ENCODE measurements at places on chromosomes 2 and 18.

DNA sequence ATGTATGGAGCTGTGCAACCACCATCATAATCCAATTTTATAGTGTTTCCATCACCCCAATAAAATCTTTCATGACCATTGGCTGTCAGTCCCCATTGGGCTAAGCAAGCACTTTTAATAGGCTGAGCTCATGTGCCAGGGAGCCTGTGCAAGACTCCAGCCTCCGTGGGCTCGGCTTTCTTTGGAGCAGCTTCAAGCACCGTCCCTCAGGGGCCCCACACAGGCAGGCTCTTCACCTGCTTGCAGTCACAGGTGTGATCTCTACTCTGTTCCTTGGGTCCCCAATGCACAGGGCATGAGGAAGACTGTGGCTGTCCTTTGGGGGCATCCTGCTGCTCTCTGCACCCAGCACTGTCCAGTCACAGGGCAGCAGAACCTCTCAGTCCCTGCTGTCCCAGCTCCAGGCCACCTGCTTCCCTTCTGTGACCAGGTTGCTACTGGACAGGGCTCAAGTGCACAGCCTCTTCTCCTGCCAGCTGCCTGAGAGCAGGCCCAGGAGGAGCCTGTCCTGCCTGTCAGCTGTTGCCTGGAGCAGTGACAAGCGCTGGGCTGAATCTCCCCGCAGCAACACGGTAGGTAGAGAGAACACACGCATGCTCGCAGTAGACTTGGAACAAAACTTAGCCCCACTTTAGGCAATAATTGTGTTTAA, 40.7 kb upstream of the TMEM131 start:
- DNase-seq, result no peak

GRCh38 chr2:85162746-85163301, 29.6 kb downstream of the TCF7L1 start:
- DNase-seq, result no peak

DNA sequence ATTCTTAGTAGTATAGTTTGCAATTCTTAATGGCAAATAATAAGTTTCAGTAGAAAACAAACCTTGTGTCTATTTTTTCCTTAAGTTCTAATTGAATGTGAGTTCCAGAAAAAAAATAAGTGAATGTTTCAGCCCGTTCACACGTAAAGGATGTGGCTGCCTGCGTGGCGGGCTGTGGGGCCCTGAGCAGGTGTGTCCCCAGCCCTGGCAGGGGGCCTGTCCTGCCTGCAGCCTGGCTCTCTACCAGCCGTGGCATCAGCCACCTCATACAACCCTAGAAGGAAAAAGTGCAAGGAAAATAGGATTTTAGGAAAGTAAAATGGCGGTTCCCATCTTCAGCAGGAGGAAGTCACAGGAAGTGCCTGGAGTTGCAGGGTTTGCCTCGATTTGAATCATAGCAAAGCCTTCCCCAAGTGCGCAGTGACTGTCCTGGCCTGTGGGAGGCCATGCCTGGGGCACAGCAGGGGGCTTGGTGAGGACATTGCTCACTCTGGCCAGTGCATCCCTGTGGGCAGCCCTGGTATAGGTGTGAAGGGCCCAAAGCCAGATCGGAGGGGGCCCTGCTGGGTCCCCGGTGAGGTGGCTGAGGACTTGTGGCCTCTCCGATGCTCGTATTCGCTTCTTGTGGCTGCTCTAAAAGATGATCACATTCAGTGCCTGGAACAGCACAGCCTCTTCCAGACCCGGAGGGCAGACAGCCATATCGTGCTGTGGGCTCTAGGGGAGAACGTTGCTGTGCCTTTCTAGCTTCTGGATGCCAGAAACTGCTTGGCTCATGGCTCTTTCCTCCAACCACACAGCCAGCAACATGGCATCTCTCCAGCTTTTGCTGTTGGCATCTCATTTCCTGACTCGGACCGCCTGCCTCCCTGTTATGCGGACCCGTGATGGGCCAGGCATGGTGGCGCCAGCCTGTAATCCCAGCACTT, 12.6 kb downstream of the DTYMK start:
- peak; percentile 62 for DNase-seq

DNA sequence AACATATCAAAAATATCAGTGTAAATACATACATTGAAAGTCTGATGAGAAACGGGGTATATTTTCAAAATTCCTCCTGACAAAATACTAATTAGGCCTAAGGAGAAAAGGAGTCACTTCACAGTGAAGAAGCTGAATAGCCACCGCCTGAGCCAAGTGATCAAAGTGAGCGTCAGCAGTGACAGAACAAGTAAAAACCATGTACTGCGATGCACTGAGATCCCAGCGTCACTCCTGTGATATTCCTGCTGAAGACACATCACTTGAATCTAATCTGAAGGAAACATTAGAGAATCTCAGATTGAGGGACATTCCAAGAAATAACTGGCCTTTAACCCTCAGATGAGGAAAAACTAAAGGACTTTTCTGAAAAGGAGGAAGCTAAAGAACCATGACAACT, 285.3 kb downstream of the EN1 start:
- no peak for DNase-seq

GRCh38 chr2:127662937-127663565, 12.3 kb downstream of the LIMS2 start:
- peak; percentile 25 for DNase-seq

GRCh38 chr2:149625671-149626070, 38.1 kb upstream of the MMADHC start:
- DNase-seq, result no peak

DNA sequence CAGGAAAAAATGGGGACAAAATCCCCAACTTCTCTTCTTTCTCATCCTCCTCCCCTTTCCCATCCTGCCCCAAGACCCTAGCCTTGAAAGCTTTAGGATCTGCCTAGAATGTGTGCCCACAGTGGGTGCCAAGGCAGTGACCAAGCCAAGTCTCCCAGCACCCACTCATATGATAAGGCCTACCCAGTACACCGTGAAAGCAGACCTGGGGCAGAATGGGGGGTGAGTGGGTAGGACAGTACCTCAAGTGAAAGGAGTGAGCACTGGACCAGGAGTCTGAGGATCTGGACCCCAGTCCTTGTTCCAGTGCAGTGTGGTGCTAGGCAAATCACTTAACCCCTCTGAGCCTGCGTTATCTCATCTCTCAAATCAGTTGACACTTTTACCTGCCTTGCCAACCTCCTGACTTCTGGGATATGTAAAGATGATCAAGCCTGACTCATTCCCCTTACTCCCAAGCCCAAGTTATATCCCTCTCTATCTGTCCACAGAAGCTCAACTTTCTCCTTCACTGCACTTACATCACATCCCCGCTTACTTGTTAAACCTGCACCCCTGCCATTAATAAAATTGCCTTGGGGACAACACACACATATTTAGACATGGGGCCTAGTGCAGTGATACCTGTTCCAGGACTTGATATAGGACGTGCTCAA, 109.7 kb downstream of the ATL2 start:
- DNase-seq, result no peak

DNA sequence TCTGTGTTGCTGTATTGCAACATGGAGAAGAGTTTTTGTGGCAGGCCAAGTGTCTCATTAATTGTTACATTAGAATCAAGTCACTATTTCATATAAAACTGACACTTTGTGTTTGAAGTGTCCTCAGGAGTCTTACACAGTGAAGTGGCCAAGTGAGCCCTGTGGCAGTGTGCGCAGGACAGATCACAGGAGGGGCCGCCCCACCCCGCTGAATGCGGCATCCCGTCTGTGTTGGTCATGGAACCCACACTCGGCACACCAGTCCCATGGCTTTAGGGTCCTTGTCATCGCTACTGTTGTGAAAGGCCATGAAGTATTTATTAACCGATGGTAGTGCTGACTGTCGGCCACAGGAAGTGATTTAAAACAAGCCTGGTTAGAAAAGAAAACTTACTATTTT, 144.7 kb upstream of the NFATC1 start:
- DNase-seq, result no peak

DNA sequence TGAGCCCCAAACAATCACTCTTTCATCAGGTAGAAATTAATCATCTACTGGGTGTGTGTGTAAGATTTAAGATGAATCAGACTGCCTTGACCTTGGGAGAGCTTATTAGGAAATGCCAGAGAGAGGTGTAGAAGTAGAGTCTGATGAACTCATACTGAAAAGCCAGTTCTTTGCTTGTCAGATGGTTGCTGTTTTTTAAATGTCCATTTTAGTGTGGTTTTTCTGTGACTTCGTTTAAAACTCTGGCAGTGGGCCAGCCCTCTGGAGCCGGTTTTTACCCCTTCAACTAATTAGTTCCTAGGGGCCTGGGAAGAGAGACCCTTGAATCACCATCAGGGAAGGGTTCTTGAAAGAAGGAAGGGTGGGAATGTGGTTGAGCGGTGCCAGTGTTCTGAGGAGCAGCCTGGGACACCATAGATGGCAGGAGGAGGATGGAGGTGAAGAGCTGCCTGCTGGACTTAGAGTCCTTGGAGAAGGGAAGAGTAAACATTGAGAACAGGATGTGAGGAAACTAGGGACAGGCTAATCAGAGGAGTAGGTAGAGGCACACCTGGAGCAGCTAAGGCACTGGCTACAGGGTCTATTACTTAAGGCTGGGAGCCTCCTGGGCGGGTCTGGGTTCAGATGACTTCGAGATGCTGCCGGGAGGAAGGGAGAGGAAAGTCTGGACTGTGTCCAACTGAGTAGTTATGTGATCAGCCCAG, 66.1 kb downstream of the LRRFIP1 start:
- DNase-seq, result no peak

DNA sequence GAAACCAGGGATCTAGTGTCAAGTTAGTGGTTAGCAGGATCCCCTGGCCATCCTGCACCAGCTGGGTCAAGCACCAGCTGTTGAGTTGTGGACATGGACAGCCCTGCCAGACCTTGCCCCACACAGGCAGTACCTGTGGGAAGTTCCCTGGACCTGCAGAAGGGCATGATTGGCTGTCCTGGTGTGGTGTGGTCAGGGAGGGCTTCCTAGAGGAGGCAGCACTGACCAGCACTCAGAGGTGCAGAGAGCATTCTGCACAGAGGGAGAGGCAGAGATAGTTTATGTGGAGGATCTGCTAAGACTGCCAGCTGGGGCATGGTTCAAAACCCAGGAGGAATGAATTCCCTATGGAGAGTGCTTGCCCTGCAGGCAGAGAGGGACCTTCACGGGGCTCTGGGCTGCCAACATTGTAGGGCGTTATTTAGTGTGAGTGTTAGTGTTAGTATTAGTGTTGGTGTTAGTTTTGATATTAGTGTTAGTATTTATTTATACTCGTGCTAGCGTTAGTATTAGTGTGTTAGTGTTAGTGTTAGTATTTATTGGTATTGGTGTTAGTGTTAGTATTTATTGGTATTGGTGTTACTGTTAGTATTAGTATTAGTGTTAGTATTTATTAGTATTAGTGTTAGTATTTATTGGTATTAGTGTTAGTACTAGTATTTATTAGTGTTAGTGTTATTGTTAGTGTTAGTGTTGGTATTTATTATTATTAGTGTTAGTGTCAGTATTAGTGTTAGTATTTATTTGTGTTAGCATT, 31.9 kb downstream of the TWIST2 start:
- peak; percentile 28 for DNase-seq

DNA sequence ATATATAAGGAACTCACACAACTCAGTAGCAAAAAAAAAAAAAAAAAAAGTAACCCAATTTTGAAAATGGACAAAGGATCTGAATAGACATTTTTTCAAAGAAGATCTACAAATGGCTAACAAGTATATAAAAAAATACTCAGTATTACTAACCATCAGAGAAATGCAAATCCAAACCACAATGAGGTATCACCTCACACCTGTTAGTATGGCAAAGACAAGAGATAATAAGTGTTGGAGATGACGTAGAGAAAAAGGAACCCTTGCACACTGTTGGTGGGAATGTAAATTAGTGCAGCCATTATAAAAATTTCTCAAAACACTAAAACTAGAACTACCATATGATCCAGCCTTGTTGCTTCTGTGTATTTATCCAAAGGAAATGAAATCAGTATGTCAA, 5.8 kb upstream of the CNDP1 start:
- DNase-seq, result no peak

GRCh38 chr2:21690005-21690404, 566.2 kb downstream of the TDRD15 start:
- no peak for DNase-seq

GRCh38 chr18:41666231-41666630, 288.8 kb upstream of the PIK3C3 start:
- no peak for DNase-seq

DNA sequence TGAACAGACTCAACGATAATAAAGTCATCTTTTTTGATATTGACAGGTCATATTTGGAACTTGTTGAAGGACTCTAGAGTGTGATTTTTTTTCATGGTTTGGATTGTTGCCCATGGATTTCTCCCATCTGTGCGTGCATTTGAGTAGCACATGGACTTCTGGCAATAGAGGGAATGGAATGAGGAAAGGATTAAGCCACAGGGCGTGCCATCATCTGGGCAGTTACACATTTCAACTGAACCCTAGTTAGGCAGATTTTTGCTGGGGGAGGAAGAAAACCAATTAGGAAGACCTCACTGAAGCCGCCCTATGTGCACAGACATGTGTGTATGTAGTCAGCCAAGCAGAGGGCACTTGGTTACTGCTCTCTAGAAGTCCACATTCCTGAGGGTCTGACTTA, 72.6 kb downstream of the TPGS2 start:
- DNase-seq, result no peak

- no peak for DNase-seq
Observed at GRCh38 chr2:230205034-230205433, 14.8 kb downstream of the SP110 start.

- no peak for DNase-seq
Observed at GRCh38 chr2:172013396-172013795, 13.6 kb downstream of the METAP1D start.

GRCh38 chr2:11029136-11029535, 117.4 kb downstream of the KCNF1 start:
- DNase-seq, result no peak

DNA sequence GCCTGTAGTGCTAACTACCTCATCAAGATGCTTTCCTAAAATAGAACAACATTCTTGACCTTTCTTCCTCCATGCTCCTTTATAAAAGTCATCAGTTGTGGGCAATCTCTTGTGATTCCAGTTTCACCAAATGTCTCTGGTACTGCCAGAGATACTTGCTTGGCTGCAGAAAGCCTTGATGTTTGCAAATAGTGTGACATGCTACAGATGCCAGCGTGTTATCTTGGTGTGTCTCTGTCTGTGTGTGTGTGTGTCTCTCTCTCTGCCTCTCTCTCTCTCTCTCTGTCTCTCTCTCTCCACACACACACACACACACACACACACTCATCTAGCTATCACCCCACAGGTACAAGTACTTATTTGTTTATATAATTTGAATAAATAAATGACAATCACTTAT, 146.9 kb downstream of the CCDC102B start:
- DNase-seq, result no peak

GRCh38 chr2:219183151-219183772, 5.2 kb downstream of the RETREG2 start:
- no peak for DNase-seq

DNA sequence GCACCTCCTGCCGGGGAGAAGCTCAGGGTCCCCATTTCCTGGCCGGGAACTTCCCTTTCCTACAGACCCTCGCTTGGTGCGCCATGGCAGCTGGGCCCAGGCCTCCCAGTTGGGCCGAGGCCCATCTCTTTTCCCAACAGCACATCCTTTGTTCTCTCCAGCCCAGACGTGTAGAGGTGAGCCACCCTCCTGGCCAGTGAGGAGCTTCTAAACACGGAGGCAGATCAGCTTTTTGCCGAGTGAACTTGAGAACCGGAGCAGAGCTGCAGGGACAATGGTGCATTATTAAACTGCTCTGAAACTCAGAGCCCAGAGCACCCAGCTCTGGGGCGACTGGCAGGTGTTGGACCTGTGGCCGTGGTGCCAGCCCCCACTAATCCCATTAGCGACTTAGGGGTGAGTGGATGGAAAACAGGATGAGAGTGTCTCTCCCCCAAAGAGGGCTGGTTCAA, 25.4 kb downstream of the SH3BP4 start:
- no peak for DNase-seq

GRCh38 chr2:165874445-165875039, 79.0 kb downstream of the TTC21B start:
- no peak for DNase-seq

GRCh38 chr2:239146011-239146641, 254.7 kb downstream of the HDAC4 start:
- DNase-seq, result no peak

Data from H9 (cell line).